ENCODE measurements at places on chromosomes 3 and 15. TPM values are rescaled to one million over a fixed set of nuclear protein-coding genes. Genes with fewer than 3 reads are reported as not detected.

CKMT1A gene
- total RNA-seq: 0.32 TPM

EFCC1 gene
- total RNA-seq: 1.7 TPM

SUSD5 gene
- 0.78 TPM for total RNA-seq

PRR20G gene
- total RNA-seq: not detected

DNA sequence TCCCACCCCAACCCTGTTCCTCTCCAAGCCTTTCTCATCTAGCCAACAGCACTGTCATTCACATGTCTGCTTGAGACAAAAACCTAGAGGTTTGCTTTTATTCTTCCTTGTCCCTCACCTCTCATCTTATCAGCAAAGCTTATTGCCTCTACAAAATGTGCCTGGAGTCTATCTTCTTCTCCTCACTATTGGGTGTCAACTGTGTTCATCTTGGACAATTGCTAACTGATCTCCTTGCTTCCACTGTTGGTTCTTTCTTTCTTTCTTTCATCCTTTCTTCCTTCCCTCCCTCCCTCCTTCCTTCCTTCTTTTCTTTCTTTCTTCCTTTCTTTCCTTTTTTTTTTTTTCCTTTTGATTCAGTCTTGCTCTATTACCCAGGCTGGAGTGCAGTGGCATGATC lies 48.2 kb downstream of the FOXL2 start:
- no peak for DNase-seq

- DNase-seq: no peak
Measured at GRCh38 chr3:86793786-86794185, 197.2 kb downstream of the VGLL3 start.

DNA sequence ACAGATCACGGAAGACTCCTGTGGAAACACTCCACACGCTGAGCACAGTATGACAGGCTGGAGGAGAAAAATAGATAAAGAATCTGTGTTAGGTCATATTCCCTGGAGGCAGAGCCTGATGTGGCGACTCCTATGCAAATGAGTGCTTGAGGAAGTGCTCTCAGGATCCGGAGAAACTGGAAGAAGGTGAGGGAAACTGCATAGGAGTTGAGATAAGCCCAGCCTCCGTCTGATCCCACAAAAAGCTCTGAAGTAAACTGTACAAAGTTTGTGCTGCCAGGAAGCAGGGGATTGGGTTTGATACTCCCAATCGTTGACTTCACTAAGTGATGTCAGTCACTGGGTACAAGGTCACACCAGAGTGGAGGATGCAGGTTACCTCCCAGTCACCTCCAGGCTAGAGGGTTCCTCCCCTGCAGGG lies 33.4 kb downstream of the OSBPL10 start:
- DNase-seq: no peak

DNA sequence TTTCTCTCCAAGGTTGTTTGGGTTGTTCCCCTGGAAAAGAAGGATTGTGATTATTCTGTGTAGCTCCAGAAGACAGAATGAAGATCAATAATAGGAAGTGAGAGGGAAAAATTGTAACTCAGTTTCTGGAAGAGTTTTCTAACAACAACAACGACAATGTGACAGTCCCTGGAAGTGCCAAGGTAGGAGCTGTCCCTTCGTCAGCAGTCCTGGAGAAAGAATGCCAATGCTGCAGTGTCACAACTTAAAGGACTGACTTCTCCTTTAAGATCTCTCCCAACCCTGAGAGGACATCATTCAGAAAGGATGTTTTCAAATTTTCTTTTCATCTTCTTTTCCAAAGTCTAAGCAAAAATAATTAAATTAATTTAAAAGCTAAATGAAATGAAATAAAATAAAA lies 136.4 kb upstream of the GAP43 start:
- DNase-seq: no peak

DNA sequence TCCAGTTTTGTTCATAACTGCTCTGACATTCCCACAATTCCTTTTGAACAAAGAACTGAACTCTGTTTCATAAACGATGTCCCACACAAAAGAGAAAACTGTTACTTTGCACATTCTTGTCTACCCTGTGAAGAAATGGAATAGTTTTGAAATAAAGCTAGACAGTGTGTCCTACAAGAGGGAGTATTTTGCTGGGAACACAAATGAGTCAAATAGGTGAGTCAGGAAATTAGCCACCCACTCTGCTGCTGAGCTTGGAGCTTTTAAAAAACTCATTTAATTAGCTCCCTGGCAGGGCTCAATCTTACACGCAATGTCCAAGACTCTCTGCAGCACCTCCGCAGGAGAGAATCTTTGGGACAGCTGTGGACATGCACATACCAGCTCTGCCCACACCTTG lies 193.4 kb downstream of the SLC9A9 start:
- DNase-seq: no peak

Data from cardiac septum (tissue), 1 donor.